ENCODE measurements at places on chromosomes 11 and 22. TPM values are rescaled to one million over a fixed set of nuclear protein-coding genes. Genes with fewer than 3 reads are reported as not detected.

The PRODH gene
- total RNA-seq: 7.5 TPM

The IGF2 gene
- total RNA-seq: 31.7 TPM

The MYOD1 gene
- total RNA-seq: not detected

The GRM5 gene
- 8.6 TPM for total RNA-seq

The OR5AR1 gene
- not detected for total RNA-seq

The DEAF1 gene
- total RNA-seq: 67.0 TPM

The F2 gene
- total RNA-seq: not detected

The PIK3C2A gene
- 51.3 TPM for total RNA-seq

The ARHGAP42 gene
- total RNA-seq: 13.8 TPM

The SCUBE2 gene
- 3.9 TPM for total RNA-seq

- no peak for DNase-seq
- H3K4me3 ChIP-seq: no peak overlapping the region
- H3K27me3 ChIP-seq: no peaks in the 10 kb centered on the region
- no peaks in the 10 kb centered on the region for H3K36me3 ChIP-seq
Observed at GRCh38 chr22:29037340-29037932, 24.2 kb downstream of the C22orf31 start.

GRCh38 chr22:37546437-37547250, 13.6 kb upstream of the CDC42EP1 start:
- peak overlapping the region; percentile 53 for H3K4me3 ChIP-seq
- peak overlapping the region; percentile 88 for H3K27ac ChIP-seq
- no peaks in the 10 kb centered on the region for H3K27me3 ChIP-seq
- H3K36me3 ChIP-seq: no peaks in the 10 kb centered on the region
- peaks cover 72% of the 10 kb centered on the region for H3K4me1 ChIP-seq
- DNase-seq: no peak

GRCh38 chr11:44759743-44760476, 33.1 kb downstream of the TSPAN18 start:
- H3K4me3 ChIP-seq: no peak overlapping the region
- H3K27me3 ChIP-seq: no peaks in the 10 kb centered on the region
- peaks cover 7% of the 10 kb centered on the region for H3K4me1 ChIP-seq
- no peak for DNase-seq

DNA sequence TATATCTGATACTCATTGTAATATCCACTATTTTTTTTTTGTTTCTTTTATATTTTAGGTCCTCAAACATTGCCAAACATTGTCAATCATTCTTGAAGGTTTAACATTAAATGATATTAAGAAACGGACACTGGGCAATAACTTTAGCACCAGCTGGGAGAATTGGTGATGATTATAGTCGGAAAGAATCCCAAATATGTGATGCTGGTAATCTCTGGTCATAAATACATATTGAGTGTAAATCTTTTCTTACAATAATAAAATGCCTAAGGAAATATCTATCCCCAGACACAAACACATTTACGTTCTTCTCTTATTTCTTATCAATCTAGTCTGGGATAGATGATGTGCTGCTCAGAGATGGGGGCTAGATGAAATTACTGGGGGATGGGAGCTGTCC, 25.2 kb downstream of the OR51E2 start:
- no peak overlapping the region for H3K4me3 ChIP-seq
- H3K36me3 ChIP-seq: no peaks in the 10 kb centered on the region
- no peak overlapping the region for H3K27ac ChIP-seq
- H3K27me3 ChIP-seq: no peaks in the 10 kb centered on the region
- H3K4me1 ChIP-seq: no peaks in the 10 kb centered on the region

- no peaks in the 10 kb centered on the region for H3K36me3 ChIP-seq
- peaks cover 41% of the 10 kb centered on the region for H3K4me1 ChIP-seq
- H3K27me3 ChIP-seq: no peaks in the 10 kb centered on the region
- H3K4me3 ChIP-seq: no peak overlapping the region
Observed at GRCh38 chr11:112318184-112318591, 57.5 kb upstream of the PLET1 start.

- H3K27me3 ChIP-seq: no peaks in the 10 kb centered on the region
- DNase-seq: no peak
- H3K27ac ChIP-seq: no peak within 1 kb of the TSS
- no peak within 1 kb of the TSS for H3K4me3 ChIP-seq
- no peaks in the 10 kb centered on the region for H3K36me3 ChIP-seq
Observed at GRCh38 chr11:1597994-1598380, at the start of gene KRTAP5-2. Gene KRTAP5-2, minus strand, starts transcription at chr11:1598294. Its CDS starts 44 bp downstream, at chr11:1598250.

GRCh38 chr11:62217191-62217748, 8.8 kb downstream of the SCGB2A1 start:
- no peaks in the 10 kb centered on the region for H3K36me3 ChIP-seq
- H3K27ac ChIP-seq: no peak overlapping the region
- no peaks in the 10 kb centered on the region for H3K27me3 ChIP-seq
- no peak overlapping the region for H3K4me3 ChIP-seq

- H3K27ac ChIP-seq: no peak overlapping the region
- peak; percentile 12 for DNase-seq
- H3K4me3 ChIP-seq: peak overlapping the region; percentile 40
- H3K27me3 ChIP-seq: no peaks in the 10 kb centered on the region
Observed at GRCh38 chr11:126585774-126586491, 230.4 kb downstream of the ST3GAL4 start.

DNA sequence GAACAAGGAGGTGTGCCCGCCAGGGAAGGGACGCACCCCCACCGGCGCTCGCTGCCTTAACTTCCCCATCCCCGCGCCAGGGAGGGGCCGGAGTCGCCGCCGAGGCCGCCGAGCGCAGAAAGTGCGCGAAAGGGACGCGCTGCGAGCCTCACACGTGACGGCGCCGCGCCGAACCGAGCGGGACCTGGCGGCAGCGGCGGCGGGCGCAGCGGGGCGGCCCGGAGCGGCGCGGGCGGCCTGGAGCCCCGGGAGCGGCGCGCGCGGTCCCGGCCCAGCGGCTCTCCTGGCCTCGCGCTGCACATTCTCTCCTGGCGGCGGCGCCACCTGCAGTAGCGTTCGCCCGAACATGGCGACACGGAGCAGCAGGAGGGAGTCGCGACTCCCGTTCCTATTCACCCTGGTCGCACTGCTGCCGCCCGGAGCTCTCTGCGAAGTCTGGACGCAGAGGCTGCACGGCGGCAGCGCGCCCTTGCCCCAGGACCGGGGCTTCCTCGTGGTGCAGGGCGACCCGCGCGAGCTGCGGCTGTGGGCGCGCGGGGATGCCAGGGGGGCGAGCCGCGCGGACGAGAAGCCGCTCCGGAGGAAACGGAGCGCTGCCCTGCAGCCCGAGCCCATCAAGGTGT, at the start of gene SORL1:
TSS of gene SORL1 (plus strand) at position 329 of the 623 bp plus-strand sequence. CDS start at position 347, 18 bp downstream.
- no peaks in the 10 kb centered on the region for H3K36me3 ChIP-seq
- peaks cover 7% of the 10 kb centered on the region for H3K4me1 ChIP-seq
- no peak for DNase-seq
- H3K27ac ChIP-seq: no peak within 1 kb of the TSS

DNA sequence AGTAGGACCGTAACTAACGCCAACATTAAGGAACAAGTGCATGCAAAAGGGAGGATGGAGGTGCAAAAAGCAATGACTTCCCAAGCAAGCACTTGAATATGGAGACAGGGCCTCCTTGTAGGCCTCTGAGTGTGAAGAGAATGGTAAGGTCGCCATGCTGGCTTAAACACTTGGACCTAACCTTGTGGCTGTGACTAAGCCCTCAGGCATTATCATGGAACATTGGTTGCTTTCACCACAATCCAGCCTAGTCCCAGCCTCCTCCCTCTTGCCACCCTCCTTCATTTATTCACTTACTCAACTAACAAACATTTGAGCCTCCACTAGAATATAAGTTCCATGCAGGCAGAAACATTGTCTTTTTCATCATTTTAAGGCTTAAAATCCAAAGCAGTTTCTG, 11.9 kb upstream of the SYTL2 start:
- H3K27me3 ChIP-seq: no peaks in the 10 kb centered on the region
- H3K4me3 ChIP-seq: no peak overlapping the region
- H3K36me3 ChIP-seq: no peaks in the 10 kb centered on the region

DNA sequence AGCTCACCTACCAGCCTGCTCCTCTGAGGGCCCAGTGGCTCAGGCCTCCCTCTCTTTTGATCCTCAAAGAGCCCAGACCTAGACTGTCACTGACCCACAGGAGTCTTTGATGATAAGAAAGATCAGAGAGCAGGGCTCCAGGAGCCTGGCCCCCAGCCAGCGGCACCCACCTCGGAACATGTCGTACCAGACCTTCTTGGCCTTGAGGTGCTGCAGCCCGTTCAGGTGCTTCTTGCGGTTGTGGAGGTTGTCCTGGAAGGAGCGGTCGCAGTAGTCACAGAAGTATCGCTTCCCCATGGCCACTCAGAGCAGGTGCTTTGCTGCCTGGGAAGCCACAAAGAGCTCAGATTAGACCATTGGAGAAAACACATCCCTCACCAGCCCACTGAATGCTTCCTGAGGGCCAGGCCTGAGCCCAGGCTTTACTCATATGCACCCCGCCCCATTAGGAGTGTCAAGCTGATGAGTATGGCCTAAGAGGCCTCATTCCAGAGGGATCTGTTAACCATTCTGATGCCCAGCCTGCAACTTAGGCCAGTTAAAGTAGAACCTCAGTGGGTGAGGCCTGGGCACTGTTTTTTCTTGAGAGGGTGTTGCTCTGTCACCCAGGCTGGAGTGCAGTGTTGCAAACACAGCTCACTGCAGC, 18.4 kb downstream of the ZMAT5 start:
- H3K27me3 ChIP-seq: no peaks in the 10 kb centered on the region
- no peak for DNase-seq
- H3K36me3 ChIP-seq: peaks cover 21% of the 10 kb centered on the region

- no peaks in the 10 kb centered on the region for H3K4me1 ChIP-seq
- DNase-seq: no peak
- H3K4me3 ChIP-seq: no peak overlapping the region
- no peak overlapping the region for H3K27ac ChIP-seq
- H3K27me3 ChIP-seq: no peaks in the 10 kb centered on the region
Observed at GRCh38 chr11:43289368-43289767, 22.4 kb upstream of the API5 start.

DNA sequence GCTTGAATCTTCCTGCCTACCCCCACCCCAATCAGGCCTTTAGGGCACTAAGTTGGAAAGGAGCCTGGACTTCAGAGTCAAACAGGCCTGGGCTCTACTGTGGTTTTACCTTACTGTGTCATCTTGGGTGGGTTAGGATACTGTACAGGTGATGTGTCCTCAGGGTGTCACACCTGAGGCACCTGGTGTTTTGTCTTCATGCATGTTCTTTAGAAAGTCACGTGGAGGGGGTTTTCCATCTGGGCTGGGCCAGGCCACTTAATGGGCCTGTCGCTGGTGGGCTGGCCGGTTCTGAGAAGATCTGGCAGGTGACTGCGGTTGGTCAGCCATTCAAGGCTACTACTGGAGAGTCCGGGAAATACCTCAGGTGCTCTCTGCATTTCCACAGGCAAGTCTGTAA, 92.6 kb downstream of the SWAP70 start:
- no peaks in the 10 kb centered on the region for H3K27me3 ChIP-seq
- H3K4me3 ChIP-seq: no peak overlapping the region
- no peaks in the 10 kb centered on the region for H3K36me3 ChIP-seq
- H3K27ac ChIP-seq: no peak overlapping the region
- DNase-seq: no peak

DNA sequence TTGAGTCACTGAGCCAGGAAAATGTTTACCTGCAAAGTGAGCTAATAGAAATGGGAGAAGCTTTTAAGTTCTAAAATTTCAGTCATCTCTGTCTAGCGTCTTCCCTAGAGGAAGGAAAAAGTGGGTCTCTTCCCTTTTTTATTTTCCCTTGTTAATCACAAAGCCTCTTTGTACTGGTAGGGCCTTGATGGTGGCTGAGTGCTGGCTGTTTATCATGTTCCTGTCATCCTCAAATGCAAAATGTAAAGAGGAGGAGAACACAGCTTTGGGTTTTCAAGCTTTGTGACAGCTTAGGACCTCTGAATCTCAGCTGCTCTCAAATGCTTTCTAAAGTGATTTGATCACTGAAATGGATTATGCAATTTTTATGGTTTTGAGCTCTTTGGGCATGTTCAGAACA, 222.0 kb downstream of the TMEM135 start:
- no peak overlapping the region for H3K27ac ChIP-seq
- H3K4me1 ChIP-seq: peaks cover 50% of the 10 kb centered on the region
- DNase-seq: no peak
- H3K4me3 ChIP-seq: no peak overlapping the region

DNA sequence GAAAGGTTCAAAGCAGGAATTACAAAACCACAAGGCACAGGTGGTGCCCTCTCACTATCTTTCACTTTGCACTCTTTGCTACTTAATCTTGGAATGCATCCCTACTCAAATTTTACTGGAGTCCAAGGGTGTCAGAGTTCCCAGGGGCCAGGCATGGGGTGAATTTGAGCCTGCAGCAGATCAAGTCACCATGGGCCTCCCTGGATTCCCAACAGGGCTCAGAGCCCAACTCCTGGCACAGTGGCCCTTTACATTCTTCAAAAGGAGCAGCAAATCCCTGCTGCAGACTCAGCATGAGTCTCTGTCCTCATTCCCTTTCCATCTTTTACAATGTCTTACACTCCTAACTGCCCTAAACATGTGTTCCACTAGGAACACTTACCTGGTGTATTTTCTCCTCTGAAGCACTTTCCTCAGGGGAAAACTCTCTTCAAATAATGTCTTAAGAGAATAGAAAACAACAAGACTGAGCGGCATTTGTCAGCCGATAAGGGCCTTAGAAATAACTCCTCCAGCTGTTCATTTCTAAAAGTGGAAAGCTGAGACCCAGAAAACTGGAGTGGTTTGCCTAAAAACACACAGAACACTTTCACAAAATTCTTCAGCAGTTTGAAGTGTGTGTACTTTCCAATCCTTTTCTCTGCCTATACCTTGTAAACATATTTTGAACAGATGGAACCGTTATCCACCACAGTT, 596.0 kb downstream of the INSC start:
- no peak for DNase-seq
- no peak overlapping the region for H3K4me3 ChIP-seq
- no peaks in the 10 kb centered on the region for H3K27me3 ChIP-seq
- no peaks in the 10 kb centered on the region for H3K36me3 ChIP-seq
- H3K27ac ChIP-seq: peak overlapping the region; percentile 42

- no peak overlapping the region for H3K27ac ChIP-seq
- DNase-seq: no peak
Observed at GRCh38 chr22:29842740-29843139, 4.7 kb upstream of the ASCC2 start.

- H3K4me1 ChIP-seq: peaks cover 18% of the 10 kb centered on the region
- DNase-seq: no peak
- peak overlapping the region; percentile 99 for H3K27ac ChIP-seq
- H3K36me3 ChIP-seq: no peaks in the 10 kb centered on the region
- no peak overlapping the region for H3K4me3 ChIP-seq
Observed at GRCh38 chr11:352456-353031, 16.8 kb upstream of the B4GALNT4 start.

- no peak overlapping the region for H3K27ac ChIP-seq
- no peak overlapping the region for H3K4me3 ChIP-seq
- no peaks in the 10 kb centered on the region for H3K36me3 ChIP-seq
- H3K27me3 ChIP-seq: no peaks in the 10 kb centered on the region
- H3K4me1 ChIP-seq: no peaks in the 10 kb centered on the region
Observed at GRCh38 chr22:46309526-46310085, 12.9 kb downstream of the GTSE1 start.

- no peak overlapping the region for H3K4me3 ChIP-seq
- no peaks in the 10 kb centered on the region for H3K36me3 ChIP-seq
- H3K27me3 ChIP-seq: no peaks in the 10 kb centered on the region
- no peak for DNase-seq
Observed at GRCh38 chr22:48781868-48782267, 1045.8 kb downstream of the BRD1 start.
